Activated CD4-positive, alpha-beta T cell treated with anti-CD3 and anti-CD28 coated beads, Interleukin-2, Interleukin-4, amounts not matched to agents 100 ng/mL and 50 ng/mL, durations not matched to agents 16 hours and 8 hours (primary cell): ENCODE measurements at places on chromosomes 13 and 19.

- DNase-seq, result peak; percentile 12
Observed at GRCh38 chr13:75486146-75487062, 4.4 kb upstream of the TBC1D4 start.

GRCh38 chr13:36913463-36913862, 6.6 kb downstream of the SMAD9 start:
- DNase-seq, result no peak

DNA sequence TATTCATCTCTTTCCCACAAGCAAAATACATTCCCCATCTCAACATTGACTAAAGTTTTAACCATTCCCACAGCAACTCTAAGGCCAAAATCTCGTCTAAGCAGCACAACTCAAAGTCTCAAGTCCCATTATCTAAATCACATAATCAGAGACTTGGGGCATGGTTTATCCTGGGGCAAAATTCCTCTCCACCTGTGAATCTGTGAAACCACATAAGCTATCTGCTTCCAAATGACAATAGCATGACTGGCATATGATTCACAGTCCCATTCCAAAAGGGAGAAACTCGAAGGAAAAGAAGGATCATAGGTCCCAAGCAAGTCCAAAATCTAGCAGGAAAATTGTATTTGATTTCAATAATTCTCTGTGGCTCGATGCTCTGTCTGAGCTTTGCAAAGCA, 73.0 kb downstream of the ANKRD10 start:
- no peak for DNase-seq

DNA sequence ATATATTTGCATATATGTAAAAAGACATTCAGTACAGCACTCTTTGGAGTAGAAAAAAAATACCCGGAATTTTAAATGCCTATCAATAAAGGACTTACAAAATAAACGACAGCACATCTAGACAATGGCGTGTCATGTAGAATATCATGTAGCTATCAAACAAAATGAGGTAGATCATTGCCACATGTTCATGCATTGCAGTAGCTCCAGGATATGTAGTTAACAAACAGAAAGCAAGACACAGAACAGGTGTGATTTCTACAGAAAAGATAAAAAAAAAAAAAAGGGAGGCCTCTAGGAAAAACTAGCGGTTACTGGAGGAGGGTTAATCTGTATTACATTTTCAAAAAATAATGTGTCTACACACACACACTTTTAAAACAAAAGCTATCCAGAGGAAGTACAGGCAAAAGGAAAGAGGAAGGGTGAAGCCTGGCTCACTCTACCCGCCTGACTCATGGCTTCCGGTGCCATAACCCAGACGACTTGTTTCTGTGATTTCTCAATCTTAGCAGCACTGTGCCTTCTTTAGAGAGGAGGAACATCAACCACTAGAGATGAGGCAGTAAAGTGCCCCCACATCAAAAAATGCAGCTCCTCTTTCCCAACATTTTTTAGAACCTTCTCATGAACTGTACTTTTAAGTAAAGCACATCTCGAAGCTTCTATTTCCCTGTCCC, 6.9 kb downstream of the KCTD12 start:
- peak; percentile 82 for DNase-seq

GRCh38 chr13:81442904-81443303, 1102.0 kb upstream of the SPRY2 start:
- DNase-seq, result no peak

GRCh38 chr19:47549261-47549862, 23.6 kb downstream of the ZNF541 start:
- no peak for DNase-seq

DNA sequence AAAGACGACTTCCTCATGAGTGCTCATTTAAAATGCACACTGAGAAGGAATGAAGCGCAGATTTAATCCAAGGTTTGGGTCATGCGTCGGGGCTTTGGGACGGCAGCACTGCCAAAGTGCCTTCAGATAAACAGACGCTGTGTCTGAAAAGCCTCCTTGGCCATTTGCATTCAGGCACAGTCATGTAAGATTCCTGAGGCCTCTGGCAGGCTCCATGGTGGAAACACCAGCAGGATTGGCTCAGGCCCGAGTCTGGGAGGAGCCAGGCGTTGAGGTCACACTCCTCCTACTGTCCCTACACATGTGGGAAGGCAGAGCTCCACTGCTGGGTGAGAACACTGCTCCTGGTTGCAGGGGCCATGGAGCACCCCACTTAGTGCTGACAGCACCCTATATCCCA, 113.3 kb upstream of the KL start:
- no peak for DNase-seq

GRCh38 chr13:104024416-104025170, 958.4 kb upstream of the SLC10A2 start:
- DNase-seq, result no peak

DNA sequence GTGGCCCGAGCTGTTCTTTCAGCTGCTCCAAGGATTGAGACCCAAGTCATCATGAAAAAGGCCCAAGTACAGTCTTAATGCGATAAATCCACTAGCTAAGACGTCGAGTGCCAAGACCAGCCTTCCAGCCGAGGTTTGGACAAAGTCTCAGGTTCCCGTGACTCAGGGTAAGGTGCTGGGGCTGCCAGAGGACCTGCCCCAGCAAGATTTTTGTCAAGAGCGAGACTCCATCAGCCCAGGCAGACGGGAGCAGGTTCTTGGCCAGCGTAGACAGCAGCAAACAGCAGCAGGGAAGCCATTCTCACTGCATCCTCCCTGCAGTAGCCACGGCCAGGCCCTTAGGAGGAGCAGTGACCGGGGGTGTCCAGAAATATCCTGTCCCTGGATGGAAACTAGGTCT, 3.4 kb downstream of the FEM1A start:
- DNase-seq, result no peak
